ENCODE measurements at places on chromosomes 13 and 19. TPM values are rescaled to one million over a fixed set of nuclear protein-coding genes. Genes with fewer than 3 reads are reported as not detected.

C13orf42 gene
- not detected for total RNA-seq

LILRB1 gene
- 2.3 TPM for total RNA-seq

ZNF527 gene
- 9.0 TPM for total RNA-seq

KCNC3 gene
- total RNA-seq, result 1.4 TPM

MBD3L2 gene
- not detected for total RNA-seq
